ENCODE measurements at places on chromosomes 2 and 18.
A peak's percentile ranks its signal among the peaks of the same experiment; 100 is the strongest.

DNA sequence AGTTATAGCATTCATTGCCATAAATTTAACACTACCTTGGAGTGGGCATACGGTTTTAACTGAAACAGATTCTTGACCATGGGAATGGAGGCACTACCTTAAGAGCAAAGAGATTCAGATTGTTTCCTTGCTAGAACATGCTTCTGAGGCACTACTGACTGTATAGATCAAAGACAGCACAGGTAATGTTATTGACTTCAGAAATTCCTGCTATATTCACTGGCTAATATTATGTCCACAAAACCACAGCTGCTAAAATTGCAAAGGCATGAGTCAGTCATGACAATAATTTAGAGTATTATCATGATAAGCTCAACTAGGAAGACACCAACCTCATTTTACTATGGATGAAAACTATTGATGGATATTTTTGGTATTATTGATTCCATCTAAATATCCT is 39.4 kb downstream of the SLC8A1 start:
- DNase-seq: no peak

- DNase-seq: no peak
Measured at GRCh38 chr2:39107724-39108273, 13.1 kb downstream of the SOS1 start.

DNA sequence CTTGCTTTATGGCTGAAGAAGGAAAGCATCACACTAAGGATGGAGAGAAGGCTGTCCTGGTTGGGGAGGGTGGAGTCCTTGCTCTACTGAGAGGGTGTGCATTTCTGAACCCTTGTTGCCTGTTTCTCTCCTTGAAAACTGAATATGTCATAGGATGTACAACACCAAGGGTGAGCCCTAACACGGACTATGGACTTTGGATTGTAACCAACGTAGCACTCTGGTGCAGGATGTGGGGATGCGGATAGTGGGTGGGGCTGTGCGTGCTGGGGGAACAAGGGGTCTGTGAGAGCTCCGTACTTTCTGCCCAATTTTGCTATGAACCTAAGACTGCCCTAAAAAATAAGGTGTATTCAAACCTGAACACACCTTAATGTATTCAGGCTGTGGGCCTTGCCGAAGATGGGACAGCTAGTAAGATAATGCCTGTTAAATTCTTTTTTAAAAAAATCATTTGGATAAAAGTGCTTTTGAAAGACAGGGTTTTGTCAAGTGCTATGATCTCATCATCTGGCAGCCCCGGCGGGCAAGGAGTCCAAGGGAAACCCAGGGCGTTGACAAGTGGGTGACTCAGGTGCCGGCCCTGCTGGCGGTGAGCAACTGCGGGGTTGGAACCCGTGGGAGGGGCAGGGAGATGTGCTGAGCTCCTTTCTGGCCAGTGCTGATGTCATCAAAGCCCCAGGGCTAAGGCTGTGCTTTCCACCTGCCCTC is 54.0 kb downstream of the GATA6 start:
- peak; percentile 95 for DNase-seq

- no peak for DNase-seq
Measured at GRCh38 chr2:125364192-125364983, 1291.6 kb upstream of the GYPC start.

GRCh38 chr18:52070291-52070756 is 269.7 kb upstream of the DCC start:
- DNase-seq: no peak

DNA sequence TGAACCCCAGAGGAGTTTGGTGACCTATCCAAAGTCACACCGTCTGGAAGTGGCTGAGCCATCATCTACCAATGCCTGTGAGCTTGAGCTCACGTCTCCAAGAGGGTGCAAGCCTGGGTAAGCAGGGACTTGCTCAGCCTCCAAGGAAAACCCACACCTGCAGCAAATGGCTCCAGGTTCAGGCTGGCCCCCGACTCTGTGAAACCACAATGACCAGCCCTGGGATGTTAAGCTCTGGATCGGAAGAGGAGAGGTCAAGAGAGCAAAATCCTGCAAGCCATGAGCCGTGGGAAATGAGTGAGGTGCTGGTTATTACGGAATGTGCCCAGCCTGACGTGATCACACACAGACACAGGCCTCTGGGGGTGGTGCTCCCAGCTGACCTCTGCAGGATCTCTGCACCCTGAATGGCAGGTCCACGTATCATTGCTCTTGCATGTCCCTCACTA is 94.1 kb upstream of the OTOS start:
- DNase-seq: no peak

DNA sequence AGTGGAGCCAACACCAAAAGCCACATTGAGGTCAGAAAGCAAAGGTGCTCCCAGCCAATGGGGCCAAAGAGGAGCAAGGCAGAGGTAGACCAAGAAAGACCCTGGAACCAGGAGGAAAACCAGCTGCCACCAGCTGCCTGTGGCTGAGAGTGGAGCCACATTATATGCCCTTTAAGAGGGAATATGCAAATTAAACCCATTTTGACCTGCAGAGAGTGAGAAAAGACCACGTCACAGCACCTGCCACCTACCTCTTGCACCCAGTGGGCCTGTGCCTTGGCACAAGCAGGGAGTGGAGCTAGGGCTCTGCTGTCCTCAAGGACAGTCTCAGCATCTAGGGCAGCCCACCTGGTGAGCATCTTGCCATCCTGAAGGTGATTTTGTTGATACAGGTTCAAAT is 161.3 kb downstream of the MTCL1 start:
- no peak for DNase-seq

DNA sequence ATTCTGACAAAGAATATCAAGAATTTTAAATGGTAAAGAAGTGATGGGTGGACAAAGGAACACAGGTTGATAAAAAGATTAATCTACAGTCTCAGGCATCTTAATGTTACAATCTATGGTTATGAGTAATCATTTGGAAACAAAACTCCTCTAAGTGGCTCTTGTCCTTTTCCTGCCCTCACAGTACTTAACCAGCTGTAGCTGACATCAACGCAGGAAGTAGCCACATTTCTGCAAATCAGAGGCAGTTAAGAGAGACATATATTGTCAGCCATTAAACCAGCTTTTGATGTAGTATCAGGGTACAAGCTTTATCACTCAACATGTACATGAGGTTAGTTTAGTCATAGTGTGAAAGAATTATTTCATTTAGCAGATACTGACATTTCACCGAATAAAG is 244.6 kb downstream of the NR4A2 start:
- no peak for DNase-seq

GRCh38 chr2:207133820-207134519 is 31.8 kb downstream of the KLF7 start:
- DNase-seq: no peak

DNA sequence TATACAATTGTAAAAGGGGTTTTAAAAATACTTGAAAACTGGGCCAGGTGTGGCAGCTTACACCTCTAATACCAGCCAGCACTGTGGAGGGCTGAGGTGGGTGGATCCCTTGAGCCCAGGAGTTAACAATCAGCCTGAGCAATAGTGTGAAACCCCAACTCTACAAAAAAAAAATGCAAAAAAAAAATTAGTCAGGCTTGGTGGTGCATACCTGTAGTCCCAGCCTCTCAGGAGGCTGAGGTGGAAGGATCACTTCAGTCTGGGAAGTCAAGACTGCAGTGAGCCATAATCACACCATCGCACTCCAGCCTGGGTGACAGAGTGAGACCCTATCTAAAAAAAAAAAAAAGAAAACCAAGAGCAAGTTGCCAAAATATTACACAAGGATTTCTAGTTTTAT is 182.7 kb downstream of the UBE2E3 start:
- no peak for DNase-seq

DNA sequence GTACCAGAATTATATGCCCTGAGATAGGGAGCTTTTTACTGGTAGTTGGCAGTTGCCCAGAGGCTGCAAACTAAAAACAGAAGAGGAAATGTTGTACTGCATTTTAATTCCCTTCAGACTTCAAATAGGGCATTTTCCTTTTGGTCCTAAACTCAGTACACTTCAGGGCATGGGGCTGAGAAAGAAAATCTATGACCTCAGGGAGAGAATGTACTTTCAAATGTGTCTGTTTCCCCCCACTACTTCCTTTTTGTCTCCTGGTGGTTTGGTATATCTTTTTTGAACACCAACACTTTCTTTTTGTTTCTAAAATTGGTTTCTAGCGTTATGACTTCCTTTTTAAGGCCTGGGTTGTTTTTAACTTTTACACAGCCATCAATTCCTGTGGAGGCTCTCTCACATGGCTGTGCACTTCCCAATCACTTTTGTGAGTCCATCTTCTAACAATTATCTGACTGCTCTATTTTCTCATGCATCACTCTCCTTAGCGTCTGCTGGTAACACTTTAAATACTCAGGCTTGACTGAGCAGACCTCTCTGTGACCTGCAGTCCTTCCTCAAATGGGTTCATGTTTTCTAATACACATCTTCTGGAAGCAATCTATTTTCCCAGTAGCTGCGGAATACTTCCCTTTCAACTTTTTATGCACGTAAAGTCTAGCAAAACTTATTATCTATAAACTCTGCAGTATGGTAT is 596.0 kb downstream of the LRP1B start:
- no peak for DNase-seq

GRCh38 chr2:48934807-48935206 is 179.3 kb upstream of the LHCGR start:
- DNase-seq: no peak

DNA sequence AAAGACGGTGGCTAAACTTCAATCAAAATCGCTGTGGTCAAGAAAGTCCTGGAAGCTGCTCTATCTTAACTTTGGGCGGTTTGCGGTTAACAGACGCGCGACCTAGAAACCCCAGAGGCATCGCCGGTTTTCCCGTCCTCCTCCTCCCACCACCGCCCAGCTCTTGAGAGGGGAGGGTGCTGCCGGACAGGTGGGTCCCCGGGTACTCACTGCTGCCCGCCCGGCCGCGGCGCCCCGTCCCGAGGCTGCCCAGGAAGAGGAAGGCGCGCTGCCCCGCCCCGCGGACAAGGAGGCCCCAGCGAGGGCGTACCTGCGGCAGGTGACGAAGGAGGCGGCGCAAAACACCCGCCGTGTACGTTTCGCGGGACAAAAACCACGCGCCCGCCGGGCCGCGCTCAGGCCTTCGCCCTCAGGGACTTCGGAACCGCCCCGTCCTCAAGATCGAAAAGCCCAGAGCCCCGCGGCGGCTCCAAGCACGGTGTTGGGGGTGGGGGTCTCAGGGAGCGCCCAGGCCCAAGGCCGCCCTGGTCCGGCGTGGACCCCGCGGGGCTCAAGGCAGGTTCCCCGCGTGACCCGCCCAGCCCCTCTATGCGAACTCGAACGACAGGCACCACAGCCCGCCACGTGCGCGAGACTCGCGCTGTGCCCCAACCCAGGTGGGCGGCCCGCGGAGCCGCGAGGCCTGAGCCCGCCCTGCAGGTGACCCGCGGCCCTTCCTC is at the start of gene SH3YL1:
SH3YL1 (minus strand) TSS at position 259 of the 719 bp plus-strand sequence; CDS start at position 211, 48 bp downstream.
- DNase-seq: peak; percentile 87

- DNase-seq: no peak
Measured at GRCh38 chr2:216015722-216016464, 2.5 kb upstream of the MREG start.

GRCh38 chr2:7725171-7725849 is 808.1 kb downstream of the RNF144A start:
- DNase-seq: no peak

DNA sequence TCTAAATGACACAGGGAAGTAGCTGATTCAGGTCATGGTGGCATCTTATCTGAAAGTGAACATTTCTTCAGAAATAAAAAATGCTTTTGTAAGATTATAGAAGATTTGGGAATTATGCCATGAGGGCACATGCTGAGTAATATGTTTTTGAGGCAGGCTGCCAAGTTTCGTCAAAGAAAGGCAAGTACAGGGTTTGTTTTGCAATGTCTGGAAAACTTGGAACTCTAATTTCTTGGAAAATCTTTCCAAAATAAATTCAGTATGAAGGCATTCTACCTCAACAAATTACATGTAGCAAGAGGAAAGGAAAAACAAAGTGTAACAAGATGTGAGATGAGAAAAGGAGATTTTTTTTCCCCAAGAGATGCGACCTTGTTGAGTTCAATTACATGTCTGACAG is 167.7 kb downstream of the PLCL1 start:
- no peak for DNase-seq

GRCh38 chr2:186629250-186629996 is 39.6 kb downstream of the ITGAV start:
- no peak for DNase-seq

DNA sequence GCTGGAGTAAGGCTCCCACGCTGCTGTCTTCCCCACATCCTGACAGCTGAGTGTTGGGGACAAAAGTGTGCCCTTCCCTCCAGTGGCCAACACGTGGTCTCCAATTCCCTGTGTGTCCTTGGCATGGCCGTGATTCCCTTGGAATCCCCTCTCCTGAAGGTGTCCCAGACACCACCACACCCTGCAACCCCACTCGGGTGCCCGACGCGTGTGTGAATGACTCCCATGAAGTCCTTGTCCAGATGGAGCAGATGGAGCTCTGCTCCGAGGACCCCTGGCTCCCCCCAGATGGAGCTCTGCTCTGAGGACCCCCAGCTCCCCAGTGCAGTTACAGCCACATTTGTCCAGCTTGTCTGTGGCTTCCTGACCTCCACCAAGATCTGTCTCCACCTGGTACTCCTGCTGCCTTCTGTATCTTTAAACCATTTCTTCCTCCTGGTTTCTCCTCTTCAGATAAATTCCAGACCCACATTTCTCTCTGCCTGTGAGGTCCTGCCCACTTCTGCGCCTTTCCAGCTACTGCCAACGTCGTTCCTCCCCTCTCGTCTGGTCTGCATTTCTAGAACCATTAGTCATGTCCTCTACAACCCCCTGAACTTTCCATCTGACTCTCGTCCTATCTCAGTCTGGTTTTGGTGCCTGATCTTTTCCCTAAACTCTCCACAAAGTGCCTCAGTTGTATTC is 86.8 kb upstream of the PXDN start:
- no peak for DNase-seq

GRCh38 chr2:40287773-40288172 is 164.1 kb downstream of the SLC8A1 start:
- no peak for DNase-seq

DNA sequence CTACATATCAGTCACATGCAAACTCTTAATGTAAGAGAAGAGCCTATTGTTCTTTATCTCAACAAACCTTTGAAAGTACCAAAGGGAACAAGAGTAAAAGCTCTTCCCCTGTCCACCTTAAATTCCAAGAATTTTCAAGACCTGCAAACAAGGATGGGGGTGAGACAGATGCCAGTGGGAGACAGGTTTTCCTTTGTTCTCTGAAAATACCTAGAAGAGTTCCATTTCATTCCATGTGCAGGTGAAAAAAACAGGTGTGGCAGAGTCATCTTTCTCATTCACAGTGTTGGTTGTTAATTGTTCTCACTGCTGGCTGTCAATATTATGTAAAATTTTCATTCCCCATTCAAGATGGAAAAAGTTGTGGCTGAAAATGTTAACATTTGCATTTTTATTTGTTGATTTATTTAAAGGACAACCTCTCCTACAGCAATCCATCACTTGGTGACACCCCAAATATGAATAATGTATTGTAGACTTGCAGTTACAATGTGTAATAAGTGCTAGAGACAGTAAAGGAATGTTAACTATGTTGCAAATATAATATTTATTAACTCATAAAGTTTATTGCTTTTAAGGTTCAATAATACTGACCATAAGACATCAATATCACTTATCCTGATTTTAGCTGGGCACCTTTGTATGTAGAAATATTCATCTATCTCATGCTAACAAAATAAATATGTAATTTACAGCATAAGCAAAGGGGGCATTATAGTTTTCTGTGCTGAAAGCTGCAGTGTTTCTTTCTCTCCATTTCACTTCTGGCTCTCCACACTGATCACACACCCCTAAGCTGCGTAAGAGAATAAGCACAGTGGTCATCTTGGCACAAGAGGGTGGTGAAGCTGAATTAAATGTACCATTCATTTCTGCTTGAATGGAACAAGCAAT is 347.0 kb downstream of the KIAA1328 start:
- peak; percentile 21 for DNase-seq

GRCh38 chr2:39593439-39594393 is 72.0 kb upstream of the TMEM178A start:
- DNase-seq: peak; percentile 53
